ENCODE measurements at places on chromosomes 11 and 22.

DNA sequence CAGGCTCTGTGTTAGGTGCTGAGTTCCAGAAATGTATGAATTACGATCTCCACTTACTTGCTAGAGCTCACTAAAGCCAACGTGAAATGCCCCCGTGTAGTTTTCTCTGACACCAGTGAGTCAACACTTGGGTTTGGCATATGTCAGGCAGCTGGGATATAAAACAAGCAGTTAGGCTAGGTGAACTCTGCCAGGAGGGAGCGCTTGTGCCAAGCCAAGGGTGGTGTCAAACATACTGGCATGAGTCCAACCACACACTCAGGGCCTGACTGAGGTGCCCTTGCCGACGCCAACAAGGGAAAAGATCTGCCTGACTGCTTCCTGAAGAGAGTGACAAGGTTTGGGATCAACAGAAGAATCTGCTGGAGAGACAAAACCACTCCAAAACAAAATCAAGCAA is 167.8 kb upstream of the NARS2 start:
- DNase-seq: peak; percentile 93

DNA sequence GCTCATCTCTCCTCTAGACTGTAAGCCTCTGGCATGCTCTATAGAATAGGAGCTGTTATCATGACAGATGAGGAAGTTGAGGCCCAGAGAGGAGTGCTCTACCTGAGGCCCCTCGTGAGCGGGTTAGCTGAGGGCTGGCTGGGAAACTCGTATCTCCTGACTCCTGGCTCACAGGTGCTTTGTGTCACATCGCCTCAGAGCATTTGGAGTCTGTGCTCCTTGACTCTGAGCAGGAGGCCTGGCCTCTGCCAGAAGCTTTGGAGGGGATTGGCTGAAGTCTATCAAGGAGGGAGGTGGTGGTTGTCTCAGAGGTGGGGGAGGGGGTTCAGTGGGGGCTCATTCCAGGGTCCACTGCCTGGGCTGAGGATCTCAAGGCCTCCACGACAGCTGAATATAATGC is 7.4 kb downstream of the KCNC1 start:
- no peak for DNase-seq

- DNase-seq: no peak
Measured at GRCh38 chr11:127066401-127067090, 66.0 kb upstream of the KIRREL3 start.

GRCh38 chr11:134228625-134229024 is 4.2 kb downstream of the VPS26B start:
- no peak for DNase-seq

- DNase-seq: no peak
Measured at GRCh38 chr11:47514825-47515647, 37.9 kb downstream of the CELF1 start.

GRCh38 chr11:45870706-45871105 is 14.7 kb upstream of the MAPK8IP1 start:
- no peak for DNase-seq

DNA sequence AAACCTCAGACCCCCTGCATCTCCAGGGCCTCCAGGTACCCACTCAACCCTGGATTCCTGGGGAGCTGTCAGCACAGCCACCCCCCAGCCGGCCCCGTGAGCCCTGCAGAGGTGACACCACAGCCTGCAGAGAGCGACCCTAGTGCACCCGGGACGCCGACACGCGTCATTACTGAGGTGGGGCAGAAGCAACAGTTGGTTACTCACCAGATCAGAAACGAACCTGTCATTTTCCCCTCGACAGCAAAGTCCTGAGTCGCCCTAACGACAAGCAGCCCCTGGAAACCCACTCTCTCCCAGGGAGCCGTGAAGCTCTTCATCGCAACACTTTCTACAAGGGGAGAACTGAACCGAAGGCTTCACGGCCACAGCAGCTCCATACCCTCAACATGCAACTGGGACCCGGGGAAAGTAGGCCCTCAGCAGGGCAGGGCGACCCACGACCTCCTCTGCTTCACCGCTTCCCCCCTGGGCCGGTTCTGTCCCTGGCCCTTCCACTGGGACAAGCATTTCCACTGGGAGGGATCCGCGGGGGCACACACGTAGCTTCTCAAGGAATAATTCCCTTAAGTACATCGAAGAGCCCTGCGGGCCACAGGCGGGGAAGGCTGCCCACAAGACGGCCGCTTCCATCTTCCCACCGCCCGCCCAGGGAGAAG is 1.6 kb downstream of the BRD1 start:
- DNase-seq: no peak

DNA sequence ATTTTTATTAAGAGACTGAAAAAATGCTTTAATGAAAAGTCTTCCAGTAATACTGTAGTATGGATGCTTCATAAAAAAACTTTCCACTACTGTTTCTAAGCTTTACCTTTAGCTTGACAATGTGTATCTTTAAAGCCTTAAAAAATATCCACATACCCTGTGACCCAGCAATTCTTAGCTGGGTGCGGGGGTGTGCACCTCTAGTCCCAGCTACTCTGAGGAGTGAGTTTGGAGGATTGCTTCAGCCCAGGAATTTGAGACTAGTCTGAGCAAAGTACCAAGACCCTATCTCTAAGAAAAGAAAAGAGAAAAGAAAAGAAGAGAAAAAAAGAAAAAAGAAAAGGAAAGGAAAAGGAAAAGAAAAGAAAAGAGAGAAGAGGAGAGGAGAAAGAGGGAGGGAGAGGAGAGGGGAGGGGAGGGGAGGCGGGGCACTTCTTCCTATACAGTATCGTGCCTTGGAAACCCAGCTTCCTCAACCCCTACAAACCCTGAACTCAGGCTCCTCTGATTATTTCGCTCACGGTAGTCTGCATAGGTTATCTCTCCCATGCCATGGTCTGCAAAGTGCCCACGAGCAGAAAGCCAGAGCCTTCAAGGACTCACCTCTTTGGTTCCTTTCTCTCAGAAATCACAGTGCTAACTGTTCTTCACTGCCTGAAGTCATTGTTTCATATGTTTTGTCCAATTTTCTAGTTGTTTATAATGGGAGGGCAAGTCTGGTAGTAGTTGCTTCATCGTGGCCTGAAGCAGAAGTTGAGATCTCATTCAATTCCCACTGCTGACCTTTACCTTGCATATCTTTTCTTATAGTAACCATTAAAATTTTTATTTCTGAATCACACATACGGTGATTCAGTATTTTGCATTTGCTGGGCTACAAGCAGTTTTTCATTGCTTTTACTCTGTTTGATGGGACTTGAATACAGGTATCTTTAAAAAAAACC is 82.2 kb downstream of the FAM83F start:
- no peak for DNase-seq

GRCh38 chr11:113481672-113482071 is 6.5 kb upstream of the DRD2 start:
- no peak for DNase-seq

DNA sequence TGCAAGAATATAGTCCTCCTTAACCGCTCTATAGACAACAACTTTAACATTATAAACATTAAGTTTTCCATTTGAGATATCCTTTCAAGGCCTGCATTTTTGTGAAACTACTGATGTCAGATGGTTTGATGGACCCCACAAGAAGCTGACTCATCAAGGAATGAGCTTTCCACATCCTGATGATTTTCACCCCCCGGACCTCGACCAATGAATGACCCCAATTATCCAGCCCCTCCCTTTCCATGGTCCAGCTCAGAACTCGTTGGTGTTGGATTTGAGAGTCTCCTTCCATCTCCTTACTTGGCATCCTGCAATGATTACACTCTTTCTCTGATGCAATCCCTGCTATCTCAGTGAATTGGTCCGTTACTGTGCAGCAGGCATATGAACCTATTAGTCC is 31.8 kb upstream of the GUCY1A2 start:
- no peak for DNase-seq

DNA sequence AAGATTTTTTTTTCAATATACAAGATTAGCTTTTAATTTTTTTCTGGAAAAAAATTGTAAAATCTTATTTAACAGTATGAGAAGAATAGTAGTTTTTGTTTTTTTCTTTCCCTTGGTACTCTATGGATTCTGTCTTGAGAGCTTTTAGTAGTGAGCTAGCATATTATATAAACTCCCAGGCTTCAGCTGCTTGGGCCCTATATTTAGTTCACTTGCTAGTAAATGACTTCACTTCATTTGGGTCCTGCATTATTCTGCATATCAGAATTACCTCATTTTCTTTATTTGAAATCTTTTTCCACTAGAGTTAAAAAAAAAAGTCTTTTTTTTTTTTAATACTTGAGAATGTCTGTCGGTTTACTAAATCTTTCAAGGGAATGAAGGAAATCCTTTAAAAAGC is 33.1 kb downstream of the HIPK3 start:
- DNase-seq: no peak

- no peak for DNase-seq
Measured at GRCh38 chr22:34897126-34897525, 168.8 kb upstream of the ISX start.

DNA sequence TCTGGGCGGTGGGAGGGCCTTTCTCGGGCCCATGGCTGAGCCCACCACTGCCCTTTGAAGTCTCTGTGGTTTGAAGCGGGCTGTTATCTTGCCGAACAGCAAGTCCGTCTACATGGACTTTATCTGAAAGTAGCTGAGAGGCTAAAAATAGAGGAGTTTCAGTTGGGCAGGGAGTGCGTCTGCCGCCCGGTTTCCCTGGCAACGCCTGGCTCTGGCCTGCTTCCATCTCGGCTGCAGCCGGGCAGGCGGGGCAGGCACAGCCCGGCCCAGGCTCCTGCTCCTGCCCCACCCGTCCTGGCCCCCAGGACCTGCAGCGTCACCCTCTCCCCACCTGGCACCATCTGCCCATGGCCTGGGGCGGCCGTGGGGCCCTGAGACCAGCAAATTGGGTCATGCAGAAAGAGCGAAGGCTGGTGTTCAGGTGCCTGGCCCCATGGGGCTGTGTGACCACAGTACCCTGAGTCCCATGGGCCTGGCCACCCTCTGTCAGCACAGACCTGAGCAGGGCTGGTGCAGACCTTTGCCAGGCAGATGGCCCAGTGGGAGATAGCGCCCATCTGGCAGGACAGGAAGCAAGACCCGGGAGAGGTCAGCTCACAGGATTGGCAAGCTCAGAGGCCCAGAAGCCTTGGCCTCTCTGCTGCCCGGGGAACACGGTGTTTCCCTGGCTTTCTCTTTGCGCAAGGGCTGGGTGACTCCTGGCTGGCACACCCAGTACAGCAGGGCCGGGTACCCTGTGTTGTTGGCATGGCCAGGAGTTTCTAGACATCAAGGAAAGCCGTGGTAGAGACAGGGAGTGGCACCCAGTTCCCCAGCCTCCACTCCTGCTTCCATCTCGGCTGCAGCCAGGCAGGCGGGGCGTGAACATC is 79.1 kb upstream of the KCNQ1OT1 start:
- peak; percentile 42 for DNase-seq

DNA sequence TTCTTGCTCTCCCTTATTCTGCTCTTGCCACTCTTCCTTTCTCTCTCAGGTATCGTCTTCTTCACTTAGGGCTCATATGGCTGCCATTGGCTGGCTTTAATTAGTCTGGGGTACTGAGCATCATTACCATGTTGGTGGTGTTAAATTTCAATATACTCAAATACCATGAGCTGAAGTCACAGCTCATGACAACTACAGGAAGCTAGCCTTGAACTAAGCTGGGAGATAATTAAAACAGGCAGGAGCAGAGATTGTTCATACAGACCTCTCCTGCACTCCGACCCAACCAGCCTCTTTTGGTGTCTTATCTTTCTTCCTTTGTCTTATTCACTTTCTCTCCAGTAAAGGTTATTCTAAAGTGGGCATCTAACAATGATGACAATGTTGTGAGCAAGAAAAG is 130.9 kb upstream of the BLID start:
- no peak for DNase-seq

GRCh38 chr11:72081821-72082453 is 1.3 kb downstream of the LRRC51 start:
- peak; percentile 13 for DNase-seq

DNA sequence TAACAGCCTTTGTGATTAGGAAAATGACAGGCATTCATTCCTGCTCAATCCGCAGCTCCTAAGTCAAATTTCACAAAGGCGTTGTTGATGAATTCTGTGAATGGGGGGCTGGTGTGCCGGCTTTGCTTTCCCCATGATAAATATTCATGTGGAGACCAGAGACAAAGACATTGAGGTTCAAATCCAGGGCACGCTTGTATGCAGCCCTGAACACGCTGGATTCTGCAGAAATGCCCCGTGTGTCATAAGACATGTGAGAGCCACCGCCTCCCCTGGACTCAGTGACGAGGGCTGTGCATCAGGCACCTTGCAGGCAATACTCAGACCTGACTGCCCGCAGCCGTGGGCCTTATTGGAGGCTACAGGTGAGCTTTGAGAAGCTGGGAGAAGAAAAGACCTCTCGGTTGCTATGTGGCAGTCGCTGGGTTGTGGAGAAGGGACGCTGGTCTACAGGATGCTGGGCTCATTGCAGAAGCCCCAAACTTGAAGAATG is 906.2 kb downstream of the BRD1 start:
- no peak for DNase-seq

DNA sequence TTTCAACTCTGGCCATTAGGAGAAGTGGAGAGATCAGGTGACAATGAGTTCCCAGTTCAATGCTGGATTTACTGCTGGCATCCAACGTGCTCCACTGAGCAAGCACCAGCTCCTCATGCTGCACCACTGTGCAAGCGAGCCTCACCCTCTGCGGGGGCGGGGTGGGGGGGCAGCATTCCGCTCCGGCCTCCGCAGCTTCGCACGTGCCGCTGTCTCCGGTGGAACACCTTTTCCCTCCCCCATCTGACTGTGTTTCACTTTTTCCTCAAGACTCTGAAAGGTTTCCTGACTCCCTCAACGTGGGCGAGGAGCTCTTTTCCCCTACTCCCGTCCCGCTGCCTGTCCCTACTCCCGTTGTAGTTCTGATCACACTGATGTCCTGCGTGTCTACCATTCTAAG is 835 bp upstream of the RHOD start:
- no peak for DNase-seq

- no peak for DNase-seq
Measured at GRCh38 chr11:44219830-44220796, 89.8 kb downstream of the ALX4 start.

DNA sequence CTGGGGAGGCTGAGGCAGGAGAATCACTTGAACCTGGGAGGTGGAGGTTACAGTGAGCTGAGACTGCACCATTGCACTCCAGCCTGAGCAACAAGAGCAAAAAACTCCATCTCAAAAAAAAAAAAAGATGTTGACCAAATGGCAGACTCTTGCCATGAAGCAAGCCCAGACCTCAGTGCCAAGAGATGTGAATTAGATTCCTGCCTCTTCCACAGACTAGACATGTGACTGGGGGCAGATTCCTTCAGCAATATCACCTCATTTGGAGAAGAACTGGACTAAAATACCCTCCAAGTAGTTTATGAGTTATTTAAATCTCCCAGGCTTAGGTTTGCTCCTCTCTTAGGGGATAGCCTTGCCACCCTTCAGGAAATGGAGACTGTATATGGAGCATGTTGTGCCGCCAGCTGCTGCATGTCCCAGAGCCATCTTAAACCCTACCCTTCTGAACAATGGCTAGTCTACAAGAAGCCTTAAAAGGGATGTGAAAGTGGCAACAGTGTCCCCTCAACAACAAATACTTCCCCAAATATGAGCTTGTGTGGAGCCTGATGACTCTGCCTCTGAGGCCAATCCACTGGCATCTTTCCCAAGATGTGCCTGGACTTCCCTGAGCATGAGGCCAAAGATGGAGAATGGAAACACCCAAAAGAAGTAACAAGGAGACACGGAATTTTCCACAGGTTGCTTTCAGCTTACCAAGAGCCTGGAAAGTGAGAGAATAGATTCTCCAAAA is 763 bp upstream of the MS4A7 start:
- DNase-seq: no peak
